Frontal cortex (tissue), 4 donors: ENCODE measurements at places on chromosomes 4 and X.
A peak's percentile ranks its signal among the peaks of the same experiment; 100 is the strongest.

DNA sequence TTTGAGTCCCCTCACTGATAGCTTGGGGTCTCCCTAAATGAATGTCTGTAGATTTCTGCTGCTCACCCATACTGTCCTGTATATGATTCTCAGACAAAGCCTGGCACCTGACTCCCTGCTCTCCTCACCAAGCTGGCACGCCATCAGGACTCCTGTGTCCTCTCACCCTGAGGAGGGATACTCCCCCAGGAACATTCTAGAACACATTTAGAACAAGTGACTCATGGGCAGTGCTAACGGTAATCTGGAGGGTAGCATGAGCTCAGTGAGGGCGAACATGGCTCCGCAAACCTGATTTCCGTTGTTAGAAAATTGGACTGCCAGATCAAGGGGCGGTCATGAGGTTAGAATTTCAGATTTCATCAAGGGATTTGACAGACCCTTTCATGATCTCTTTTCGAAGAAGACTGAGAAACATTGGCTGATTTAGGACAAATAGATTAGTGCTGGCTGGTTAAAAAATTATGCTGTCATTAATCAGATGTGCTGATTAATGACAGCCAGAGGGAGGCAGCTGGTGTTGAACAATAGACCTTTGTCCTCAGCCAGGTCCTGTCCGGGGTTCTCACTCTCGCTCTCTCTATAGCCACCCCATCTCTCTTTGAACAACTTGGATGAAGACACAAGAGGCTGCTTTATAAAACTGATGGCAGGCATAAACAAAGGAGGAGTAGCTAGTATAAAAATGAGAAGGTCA, 244.3 kb downstream of the PTTG2 start:
- DNase-seq, result no peak

DNA sequence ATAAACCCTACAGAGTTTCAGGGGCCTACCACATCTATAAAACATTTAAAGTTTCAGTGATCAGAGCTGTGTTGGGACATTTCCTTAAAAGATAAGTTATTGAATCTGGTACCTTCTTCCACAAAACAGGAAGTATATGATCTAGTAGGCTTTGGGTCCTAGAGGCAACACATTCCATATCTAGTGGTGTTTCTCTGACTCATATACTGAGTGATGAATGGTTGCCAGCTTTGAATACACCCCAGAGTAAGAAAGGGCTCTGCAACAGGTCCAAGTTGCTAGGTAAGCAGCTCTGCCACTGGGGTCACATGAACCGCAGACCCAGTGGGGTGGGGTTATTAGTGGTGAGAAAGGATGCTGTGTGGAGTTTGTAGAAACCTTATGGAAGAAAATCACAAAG, 32.4 kb upstream of the BLTP1 start:
- no peak for DNase-seq

DNA sequence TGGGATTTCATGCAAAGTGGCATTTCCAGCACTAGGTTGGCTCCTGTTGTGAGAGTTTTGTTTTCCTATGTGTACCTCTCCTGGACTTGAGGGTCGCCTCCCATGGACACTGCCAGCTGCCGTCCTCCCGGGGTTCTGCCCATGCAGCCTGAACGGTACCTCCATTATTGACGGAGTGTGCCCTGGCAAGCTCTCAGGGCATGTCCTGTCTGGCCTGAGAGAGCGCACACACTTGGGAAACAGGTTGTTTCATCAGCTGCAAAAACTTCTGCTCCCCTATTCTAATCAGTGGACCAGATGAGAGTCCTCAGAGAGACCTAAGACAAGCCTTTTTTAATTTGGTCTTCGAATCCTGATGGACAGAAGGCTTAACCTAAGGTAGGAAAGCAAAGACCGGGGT, 56.6 kb upstream of the HOPX start:
- DNase-seq, result no peak

- no peak for DNase-seq
These were observed 32.4 kb downstream of the PRDX4 start for GRCh38 chrX:23699636-23700194.

GRCh38 chrX:119756926-119757635, 1.3 kb upstream of the SOWAHD start:
- no peak for DNase-seq

DNA sequence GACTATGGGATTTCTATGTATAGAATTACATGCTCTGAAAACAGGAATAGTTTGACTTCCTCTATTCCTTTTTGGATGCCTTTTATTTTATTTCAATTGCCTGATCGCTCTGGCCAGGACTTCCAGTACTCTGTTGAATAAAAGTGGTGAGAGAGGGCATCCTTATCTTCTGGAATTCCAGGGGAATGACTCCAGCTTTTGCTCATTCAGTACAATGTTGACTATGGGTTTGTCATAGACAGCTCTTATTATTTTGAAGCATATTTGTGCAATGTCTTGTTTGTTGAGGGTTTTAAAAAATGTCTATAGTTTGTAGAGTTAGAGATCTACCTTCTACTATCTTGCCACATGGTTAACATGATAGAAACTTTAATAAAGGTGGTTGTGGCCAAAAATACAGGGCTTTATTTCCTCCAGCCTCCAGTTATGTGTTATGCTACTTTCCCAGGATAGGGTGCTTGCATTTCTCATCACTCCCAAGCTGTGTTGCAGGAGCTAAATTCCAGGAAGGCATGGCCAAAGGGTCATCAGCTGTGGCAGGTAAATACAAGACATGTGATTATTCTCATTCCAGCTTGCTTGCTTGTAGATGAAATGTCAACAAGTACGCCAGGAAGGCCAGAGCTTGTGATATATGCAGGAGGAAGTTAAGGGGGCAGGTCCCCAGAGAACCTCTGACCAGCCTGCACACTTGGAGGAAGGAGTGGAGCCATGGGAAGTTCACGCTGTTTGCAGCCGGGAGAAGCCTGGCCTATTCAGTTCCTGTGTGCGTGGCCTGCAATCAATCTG, 142.4 kb upstream of the CPXCR1 start:
- no peak for DNase-seq

GRCh38 chrX:53337101-53337500, 55.7 kb upstream of the IQSEC2 start:
- no peak for DNase-seq

DNA sequence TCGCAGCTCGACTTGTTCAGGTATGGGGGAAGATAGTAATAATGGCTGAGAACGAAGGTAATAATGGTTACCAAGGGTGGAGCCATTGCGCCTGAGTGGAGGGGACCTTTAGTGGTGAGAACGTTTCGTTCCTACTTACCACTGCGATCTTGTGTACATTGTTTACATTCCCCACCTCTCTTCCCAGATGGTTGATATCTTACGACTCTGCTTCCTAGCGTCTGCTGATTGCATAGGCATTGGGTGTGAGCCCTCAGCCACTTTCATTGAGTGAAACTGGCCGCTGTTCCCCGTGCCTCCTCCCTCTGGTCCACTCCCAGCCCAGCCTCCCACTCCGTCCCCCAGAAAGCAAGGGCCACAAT, 850 bp downstream of the IGBP1 start:
- no peak for DNase-seq

- no peak for DNase-seq
These were observed 27.3 kb downstream of the WDR1 start for GRCh38 chr4:10089346-10089745.

DNA sequence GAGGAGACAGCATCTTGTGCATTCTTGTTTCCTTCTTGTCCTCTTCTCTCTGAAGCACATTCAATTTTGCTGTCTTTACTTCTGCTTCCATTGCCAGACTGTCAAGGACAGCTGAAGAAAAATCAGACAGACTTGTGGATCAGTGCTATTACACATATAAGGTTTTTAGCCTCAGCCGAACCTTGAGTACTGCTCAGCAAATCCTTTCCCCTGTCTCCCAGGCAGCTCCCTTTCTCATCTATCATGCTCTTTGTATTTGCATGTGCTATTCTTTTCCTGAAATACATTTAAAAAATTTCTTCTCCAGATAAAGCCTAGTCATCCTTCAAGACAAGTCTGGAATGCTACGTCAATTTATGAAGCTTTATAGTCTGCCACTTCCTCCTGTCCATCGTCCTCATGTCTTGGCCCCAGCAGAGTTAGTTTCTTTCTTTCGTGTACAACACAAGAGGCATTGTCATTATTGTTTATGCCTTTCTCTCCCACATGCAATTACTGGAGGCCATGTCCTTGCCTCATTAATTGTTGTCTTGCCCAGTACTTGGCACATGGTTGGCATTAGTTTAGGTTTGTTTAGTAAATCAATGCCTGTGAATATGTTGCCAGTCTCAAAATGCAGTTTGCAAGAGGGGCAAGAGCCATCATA, 45.1 kb downstream of the ADGRL3 start:
- DNase-seq, result no peak

- DNase-seq, result no peak
These were observed 1020.5 kb upstream of the AGA start for GRCh38 chr4:178462710-178463109.

DNA sequence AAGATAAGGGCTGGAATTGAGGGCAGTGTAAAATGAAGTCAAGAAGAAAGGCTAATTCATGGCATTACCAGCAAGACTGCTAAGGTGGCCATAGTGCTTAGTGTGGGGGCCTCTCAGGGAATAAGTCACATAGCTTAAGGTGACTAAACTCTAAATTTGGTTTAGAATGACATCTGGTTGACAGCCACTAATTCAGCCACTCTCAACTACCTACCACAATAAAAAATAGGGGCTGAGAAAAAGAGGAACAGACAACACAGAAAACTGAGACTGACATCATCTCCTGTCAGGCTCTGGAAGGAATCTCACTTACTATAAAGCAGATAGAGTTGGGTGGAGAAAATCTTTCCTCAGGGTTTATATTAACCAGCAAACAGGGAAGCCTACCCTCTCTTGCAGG, 96.9 kb downstream of the CHRDL1 start:
- DNase-seq, result no peak

DNA sequence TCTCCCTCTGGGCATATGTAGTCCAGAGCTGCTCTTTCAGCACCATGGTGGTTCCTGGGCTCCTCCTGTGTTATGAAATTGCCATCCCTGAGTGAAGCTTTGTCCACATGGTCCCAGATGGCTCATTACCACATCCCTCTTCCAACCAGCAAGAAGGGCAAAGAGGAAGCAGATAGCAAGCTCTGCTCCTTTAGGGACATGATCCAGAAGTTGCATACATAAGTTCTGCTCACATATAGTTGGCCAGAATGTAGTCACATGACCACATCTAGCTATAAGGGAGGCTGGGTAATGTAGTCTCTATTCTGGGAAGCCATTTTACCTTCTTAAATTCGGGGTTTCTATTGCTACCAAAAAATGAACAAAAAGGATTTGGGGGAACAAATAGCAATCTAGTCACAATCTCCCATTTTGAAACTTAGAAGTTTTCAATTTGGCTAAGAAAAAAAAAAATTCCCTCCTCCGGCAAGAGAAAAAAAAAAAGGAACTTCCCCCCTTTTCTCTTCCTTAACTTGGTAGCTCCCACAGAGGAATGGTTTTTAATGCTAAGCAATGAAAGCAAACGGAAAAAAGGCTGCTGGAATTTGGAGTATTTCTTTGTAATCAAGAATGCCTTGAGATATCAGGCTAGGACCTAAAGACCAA, 88.2 kb upstream of the USP9X start:
- DNase-seq, result peak; percentile 14

DNA sequence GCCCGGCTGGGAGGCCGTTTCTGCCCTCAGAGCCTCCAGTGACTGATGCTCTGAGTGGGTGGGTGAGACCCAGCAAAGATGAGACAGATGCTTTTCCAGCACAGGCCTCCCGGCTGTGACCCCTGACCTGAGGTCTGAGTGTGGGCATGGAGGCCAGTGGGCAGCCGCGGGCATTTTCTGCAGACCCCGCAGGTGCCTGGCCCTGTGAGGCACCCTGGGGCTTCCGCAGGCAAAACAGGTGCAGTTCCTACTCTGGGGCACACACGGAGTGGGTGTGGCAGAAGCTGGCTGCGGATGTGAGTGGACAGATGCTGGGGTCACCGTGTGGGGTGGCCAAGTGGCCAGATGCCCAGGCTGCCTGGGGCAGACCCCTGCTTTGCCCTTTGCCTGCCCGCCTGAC, 14.8 kb downstream of the HTRA3 start:
- DNase-seq, result no peak

GRCh38 chr4:13588954-13589353, 38.6 kb downstream of the BOD1L1 start:
- no peak for DNase-seq

GRCh38 chrX:25198253-25198652, 182.5 kb upstream of the ARX start:
- no peak for DNase-seq

DNA sequence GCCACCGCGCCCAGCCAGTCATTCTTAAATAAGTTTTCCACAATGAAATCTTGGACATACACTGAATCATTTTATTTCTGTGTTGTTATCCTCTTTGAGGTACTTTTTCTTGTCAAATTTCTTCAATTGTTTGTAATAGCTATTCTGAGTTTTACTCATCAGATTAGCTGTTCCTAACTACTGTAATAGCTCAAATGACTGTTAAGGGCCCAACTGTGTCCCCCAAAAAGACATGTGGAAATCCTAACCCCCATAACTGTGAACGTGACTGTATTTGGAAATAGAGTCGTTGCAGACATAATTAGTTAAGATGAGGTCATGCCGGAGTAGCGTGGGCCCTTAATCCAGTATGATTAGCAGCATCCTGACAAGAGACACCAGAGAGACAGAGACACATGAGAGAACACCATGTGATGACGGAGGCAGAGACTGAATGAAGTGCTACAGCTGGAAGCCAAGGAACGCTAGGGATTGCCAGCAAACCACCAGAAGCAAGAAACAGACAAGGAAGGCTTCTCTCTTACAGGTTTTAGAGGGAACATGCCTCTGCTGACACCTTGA, 22.9 kb downstream of the ACOT9 start:
- DNase-seq, result no peak

DNA sequence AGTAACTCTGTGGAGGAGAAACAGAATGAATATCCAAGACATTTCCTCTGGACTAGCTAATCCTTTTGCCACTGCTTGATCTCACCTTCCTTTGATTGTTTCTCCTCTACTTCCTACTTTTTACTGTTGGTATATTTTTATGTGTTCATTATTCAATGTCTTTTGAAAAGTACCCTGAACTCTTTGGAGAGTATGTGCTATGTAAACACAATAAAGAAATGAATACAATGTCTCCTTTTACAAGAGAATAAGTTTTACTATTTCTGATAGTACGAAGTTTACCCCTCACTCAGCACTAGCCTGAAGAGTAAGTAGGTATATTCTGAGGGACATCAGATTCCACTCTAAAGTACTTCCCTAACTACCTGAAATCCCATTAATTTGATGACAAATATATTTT, 19.9 kb downstream of the CLDN2 start:
- no peak for DNase-seq

DNA sequence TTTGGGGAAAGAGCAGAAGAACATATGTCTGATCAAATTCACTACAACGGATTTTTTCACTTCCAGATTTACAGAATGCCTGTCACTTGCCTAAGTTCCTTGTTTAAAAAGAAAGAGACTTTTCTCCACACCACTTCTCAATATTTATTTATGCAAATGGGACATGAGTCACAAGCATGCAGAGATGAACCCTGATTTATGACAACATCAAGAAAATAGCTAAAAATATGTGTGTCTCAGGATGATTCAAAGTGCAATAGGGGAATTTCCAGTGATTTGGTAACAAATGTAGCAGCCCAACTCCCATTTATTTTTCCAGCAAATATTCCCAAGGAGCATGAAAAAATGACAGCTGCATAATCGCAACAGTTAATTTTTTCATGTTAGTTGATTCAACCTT, 180.4 kb upstream of the FAT1 start:
- no peak for DNase-seq
